ENCODE measurements at places on chromosomes 6 and 20. TPM values are rescaled to one million over a fixed set of nuclear protein-coding genes. Genes with fewer than 3 reads are reported as not detected.

Gene CGAS
- 37.5 TPM for total RNA-seq

Gene ELOVL4
- 3.4 TPM for total RNA-seq

Gene PRSS16
- 1.8 TPM for total RNA-seq

DNA sequence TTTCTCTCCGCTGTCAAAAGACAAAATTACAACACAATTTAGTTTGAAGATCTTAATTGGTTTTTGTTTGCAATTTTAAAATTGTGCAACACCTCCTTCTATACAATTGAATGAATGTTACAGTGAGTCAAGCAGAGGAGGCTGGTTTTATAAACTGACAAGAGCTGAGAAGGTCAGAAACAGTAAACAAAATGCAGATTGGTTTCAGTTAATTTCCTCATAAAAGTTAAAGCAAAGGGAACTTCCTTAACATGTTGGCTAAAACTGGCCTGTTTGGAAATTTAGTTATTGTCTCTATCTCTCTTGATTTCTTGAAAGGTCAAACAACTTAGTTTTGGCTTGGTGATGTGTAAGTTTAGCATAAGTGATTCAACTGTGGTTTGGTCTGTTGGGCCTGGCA lies 22.2 kb downstream of the KHDC1L start:
- no peak for ATAC-seq

Data from activated T-helper 17 cell treated with anti-CD3 and anti-CD28 coated beads, Interleukin-2, amount 50 U/mL, for 72 hours (primary cell).